Stimulated activated CD4-positive, alpha-beta T cell treated with anti-CD3 and anti-CD28 coated beads, Interleukin-15, amount 100 ng/mL, for 1 hour (primary cell): ENCODE measurements at places on chromosomes 13 and 19.

DNA sequence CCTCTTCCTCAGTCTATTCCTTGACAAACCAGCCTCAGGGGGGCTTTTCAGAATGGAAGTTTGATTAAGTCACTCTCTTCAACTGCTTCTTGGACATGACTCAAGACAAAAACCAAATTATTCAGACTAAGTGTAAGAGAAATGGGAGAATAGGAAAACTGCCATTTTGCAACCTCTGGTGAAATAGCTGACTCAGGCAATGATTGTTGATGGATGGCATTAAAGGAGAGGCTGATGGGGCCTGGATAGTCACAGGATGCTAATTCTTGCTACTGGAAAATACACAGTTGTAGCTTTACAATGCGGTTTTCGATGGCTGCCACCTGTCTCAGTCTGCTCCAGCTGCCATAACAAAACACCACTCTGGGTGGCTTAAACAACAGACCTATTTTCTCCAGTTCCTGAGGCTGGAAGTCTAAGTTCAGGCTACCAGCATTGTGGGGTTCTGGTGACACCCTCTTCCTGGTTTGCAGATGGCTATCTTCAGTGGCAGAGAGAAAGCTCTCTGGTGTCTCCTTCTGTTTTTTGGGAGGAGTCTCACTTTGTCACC, 6.1 kb downstream of the NOSIP start:
- DNase-seq, result no peak

DNA sequence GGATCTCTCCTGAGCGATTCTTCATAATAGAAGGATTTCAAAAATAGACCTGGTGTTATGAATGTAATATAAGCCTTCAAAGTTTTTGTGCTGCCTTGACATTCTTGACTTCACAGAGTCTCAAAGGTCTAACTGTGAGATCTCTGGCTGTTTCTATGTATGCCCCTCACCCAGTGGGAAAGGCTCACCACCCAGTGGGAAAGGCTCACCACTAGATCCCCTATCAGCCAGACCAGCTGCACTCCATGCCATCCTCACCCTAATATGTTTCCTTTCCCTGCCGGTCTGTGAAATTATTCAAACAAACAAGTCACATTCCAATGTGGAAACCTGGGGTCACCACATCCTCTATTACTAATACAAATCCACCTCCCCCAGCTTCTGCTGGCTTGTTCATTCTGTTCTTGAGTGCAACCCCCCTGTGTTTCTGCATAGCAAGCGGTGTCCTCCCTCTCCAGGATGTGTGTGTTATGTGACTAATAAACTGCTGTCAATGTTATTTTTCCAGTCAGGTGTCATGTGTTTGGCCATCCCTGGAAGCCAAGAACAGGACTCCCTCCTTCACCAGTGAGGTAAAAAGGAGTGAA, 13.8 kb upstream of the SLITRK1 start:
- DNase-seq, result no peak

DNA sequence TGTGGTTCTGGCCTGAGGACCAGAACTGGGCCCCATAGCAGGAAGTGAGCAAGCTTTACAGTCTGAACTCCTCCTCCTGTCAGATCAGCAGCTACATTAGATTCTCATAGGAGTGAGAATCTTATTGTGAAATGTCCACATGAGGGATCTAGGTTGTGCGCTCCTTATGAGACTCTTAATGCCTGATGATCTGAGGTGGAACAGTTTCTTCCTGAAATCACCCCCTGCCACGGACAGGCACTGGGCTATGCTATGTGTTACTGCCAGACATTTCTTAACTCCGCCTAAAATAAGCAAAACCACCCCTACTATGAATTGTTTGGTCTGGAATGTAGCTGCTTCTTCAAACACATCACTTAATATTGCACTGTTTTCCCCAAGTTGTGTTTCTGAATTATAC, 4.6 kb downstream of the FBXL3 start:
- no peak for DNase-seq

GRCh38 chr13:108915634-108916512, 286.5 kb downstream of the MYO16 start:
- peak; percentile 60 for DNase-seq

GRCh38 chr13:52713894-52714293, 25.7 kb downstream of the CNMD start:
- DNase-seq, result no peak

DNA sequence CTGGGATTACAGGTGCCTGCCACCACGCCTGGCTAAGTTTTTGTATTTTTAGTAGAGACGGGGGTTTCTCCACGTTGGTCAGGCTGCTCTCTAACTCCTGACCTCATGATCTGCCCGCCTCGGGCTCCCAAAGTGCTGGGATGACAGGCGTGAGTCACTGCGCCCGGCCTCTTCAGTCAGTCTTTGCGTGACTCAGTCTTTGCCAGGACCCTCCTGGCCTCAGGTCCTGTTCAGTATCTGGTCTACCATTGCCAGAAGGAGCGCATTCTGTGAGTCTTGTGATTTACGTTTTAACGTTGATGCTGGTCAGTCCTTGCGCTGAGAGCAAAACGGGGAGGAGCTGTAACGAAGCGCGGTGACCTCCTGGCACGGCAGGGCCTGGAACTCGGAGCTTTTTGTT, 7.6 kb upstream of the HMG20B start:
- no peak for DNase-seq

- no peak for DNase-seq
Measured at GRCh38 chr13:78420814-78421213, 182.5 kb downstream of the POU4F1 start.

DNA sequence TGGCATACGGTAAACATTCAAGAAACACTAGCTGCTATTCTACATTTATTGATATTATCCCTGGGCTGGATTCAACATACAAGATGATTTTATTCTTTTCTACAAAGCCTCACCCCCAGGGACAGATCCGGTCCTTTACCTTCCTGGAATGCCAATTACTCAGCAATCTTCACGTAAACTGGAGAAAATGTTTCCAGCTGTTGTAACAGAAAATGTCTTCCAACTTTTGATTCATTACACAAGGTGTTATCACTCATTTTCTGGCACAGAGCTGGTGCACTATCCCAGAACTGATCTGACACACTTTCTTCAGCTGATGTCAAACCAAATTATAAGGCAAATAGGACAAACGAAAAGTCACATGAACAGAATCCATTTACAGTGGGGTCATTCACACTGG, 33.1 kb downstream of the DCLK1 start:
- DNase-seq, result no peak

DNA sequence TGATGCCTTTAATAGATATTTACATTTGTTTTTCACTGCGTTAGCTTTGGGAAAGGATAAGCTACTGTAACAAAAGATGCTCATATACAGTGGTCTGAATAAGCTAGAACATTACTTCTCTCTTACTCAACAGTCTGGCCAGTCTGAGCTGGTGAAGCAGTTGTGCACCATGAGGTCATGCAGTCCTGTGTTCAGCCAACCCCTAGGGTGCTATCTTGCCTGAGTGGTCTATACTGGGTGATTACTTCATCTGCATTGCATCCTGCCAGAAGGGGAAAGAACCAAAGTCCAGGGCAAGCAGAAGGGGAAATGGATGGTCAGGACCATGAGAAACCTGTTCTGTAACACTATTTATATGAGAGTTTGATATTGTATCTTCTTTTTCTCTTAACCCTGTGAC, 31.5 kb downstream of the ERCC5 start:
- DNase-seq, result no peak

GRCh38 chr13:20703780-20704458, 420 bp downstream of the IL17D start:
- DNase-seq, result peak; percentile 49

GRCh38 chr13:36341718-36342117, 4.5 kb downstream of the SPART start:
- no peak for DNase-seq

- DNase-seq, result no peak
Measured at GRCh38 chr13:97583907-97584497, 150.0 kb downstream of the RAP2A start.

GRCh38 chr19:39307046-39307821, 11.0 kb downstream of the IFNL1 start:
- DNase-seq, result no peak

DNA sequence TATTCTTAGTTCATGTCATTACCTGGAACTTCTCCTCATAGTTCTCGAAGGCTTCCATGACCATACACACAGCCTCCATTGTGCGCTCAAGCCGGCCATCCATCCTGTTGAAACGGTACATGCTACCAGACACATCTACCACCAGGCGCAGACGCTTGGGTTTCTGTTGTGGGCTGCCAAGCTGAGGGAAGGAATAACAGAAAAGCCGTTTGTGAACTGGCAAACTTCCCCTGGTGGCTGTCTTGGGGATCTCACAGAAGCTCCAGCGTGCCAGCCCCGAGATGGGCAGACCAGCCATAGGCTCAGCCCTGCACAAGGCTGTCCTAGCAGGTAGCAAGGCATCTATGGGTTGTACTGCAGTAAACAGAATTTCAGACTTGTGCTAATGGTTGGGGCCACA, 130.1 kb downstream of the RGCC start:
- no peak for DNase-seq

GRCh38 chr19:43572171-43572588, 3.1 kb downstream of the XRCC1 start:
- DNase-seq, result no peak

DNA sequence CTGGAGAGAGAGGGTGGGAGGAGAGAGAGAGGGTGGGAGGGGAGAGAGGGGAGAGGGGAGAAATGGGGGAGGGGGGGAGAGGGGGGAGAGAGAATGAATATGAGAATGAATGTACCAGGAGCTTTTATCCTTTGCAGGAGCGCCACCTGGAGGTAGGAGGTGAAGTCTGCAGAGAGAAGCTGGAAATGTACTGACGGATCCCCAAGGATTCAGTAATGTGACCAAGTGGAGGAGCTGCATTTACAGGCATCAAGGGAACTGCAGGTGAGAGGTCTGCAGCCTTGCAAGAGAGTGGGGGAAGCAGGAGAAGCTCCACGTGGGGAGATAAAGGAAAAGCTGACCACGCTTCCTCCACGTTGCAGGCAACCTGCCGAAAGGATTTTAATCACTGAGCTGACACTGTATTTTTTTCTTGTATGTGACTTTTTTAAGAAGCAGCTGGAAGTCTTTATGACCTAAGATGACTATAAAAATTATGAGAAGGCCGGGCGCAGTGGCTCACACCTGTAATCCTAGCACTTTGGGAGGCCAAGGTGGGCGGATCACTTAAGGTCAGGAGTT, 33.7 kb downstream of the VSTM1 start:
- DNase-seq, result peak; percentile 6

GRCh38 chr19:39193803-39194202, 3.0 kb upstream of the NCCRP1 start:
- DNase-seq, result no peak

GRCh38 chr13:33776239-33776881, 41.6 kb upstream of the RFC3 start:
- no peak for DNase-seq

DNA sequence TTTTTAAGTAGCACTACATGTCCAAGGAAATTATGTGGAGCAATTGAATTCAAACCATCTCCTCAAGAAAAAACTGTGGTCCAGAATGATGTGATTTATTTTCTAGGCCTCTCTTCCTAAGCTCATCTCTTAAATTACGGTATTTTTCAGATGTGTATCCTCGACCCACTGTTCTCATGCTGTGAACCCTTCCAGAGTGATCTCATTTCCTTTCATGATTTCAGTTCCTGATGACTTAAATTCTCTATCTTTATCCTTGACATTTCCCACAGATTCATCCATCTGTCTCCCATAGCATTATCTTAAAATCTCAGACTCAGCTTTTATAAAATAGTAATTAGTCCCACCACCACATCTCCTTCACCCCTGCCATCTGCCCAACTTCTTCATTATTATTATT, 117.6 kb upstream of the SPRY2 start:
- no peak for DNase-seq

- DNase-seq, result no peak
Measured at GRCh38 chr19:1396019-1396767, 5.1 kb downstream of the GAMT start.

- no peak for DNase-seq
Measured at GRCh38 chr19:18055967-18056366, 30.8 kb downstream of the IL12RB1 start.

DNA sequence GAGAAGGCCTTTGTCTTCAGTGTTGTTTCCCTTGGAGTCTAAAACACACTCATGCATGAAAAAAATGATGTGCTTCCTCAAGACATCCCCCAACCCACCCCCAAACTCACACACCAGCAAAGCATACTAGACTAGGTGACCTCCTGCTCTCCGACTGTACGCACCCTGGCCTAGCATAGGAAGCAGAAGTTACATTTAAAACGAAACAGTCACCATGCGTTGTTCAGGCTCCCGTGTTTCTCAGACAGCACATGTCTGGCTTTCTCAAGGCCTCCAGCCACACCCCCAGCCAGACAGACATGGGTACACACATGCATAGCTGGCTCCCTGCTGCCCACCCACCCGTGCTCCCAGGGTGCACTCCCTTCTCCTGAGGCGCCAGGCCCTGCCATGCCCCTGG, 28.7 kb upstream of the C1QTNF9 start:
- no peak for DNase-seq

DNA sequence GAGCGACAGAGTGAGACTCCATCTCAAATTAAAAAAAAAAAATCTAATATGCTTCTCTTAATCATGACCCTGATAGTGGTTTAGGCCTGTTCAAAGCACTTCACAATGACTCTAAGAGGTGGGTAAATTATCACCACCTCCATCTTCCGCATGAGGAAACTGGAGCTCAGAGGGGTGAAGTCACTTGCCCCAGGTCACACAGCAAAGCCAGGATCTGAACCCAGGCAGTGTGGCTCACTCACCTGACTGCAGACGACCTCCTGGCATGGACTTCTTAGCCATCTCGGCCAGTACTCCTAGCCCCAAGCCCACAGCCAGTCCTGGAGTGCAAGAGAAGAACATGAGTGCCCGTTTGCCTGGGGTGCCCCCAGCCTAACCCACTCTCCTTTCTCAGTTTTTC, 6.9 kb downstream of the COQ8B start:
- no peak for DNase-seq

DNA sequence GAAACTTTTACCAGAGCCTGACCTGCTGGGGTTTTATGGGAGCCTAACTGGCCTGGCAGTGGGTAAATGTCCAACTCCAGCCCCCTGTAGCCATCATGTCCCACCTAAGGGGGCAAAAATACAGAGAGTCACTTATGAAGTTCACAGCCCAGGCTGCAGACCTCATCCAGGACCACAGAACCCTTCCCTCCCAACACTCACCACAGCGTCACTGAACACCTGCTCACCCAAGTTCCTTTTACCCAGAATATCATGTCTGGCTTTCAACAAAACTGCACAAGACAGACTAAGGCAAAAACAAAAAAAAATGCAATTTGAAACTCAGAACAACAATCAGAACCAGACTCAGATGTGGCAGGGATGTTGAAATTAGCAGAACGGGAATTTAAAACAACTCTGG, 6.4 kb downstream of the CEACAM3 start:
- no peak for DNase-seq

GRCh38 chr13:36445891-36446351, 13.6 kb downstream of the CCNA1 start:
- DNase-seq, result no peak
